ENCODE measurements at places on chromosomes 2 and 18.

- no peak for DNase-seq
Observed at GRCh38 chr2:41828052-41828643, 219.7 kb upstream of the PKDCC start.

GRCh38 chr2:111123751-111124150, 3.0 kb downstream of the BCL2L11 start:
- no peak for DNase-seq

DNA sequence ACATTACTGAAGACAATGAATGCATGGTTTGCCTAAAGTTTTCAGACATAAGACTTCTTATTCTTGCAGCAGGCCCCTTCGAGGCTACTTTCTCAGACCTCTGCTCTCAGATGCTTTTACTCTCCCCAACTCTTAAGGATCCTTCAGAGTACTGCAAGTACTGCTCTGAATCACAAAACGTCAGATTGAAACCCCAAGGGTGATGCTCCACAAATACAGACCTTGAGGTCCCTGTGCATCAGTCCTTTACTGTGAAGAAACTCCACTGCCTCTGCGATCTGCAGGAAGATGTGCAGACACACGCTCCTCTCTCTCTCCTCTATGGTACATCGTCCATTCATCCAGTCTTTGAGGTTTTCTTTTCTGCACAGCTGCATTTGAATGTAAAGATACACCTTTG, 52.8 kb downstream of the EIF2AK3 start:
- no peak for DNase-seq

- no peak for DNase-seq
Observed at GRCh38 chr2:202035941-202036372, 2.3 kb downstream of the FZD7 start.

DNA sequence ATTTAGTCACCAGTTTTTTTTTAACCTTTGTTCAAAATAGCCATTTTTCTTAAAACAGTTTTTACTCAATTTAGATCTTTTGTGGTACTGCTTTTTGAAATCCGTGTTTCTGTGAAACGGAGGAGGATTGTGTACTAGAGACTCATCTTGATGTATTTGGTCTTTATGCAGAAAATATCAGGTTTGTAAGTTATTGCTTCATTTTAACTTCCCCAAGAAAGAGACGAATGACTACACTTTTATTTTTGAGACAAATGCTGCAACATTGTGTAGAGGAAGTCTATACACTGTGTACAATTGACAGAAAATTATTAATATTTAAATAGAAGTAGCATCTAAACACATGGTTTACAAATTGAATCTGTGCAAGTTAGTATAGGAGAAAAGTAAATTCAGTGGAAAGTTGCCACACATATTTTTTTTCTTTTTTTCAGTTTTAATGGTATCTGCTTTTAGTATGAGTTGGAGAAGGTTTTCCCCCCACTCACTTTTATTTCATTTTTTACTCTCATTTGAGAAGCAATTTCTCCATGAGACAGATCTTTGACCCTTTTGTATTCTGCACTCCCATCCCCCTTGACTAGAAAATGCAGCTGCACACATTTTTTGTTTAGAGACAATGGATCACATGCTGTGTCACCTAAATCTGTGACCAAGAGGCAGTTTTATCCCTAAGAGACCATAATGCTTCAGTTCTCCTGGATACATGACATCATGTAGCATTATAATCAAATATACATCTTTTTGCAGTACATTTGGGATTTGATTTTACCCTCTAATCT, 200.8 kb upstream of the STON1 start:
- no peak for DNase-seq

DNA sequence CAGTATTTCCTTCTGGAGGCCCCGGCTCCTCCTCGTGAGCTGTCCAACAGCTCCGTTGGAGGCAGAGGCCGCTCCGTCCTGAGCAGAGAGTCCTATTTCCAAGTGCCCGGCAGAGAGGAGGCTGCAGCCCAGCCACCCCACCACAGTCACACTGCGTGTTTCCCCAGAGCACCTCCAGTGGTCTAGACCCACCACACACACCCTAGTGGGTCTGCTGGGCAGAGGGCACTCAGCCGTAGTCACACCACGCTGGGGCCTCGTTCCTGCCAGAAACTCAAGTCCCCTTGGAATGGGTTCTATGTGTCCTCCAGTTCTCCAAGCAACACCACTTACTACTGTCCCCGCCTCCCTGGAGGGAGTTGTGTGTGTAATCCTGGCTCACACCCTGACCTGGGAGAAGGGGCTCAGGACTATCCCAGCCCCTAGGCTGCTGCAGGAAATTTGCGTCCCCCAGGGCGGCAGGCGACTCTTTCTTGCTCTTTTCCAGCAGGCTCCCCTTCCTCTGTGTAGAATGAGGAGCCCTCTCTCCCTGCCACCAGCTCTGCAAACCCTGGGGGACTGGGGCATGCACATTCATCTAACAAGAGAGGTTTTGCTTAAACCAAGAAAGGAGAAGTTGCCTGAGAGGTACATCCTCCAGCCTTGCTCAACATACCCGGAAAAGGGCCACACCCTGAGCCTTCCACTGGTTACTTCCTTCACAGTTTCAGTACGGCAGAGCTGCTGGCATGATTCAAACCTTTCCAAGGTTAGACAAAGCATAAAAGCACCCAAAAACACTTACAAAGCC, 114.1 kb downstream of the NDUFA10 start:
- no peak for DNase-seq

All from SHP77 (cell line).